Activated CD8-positive, alpha-beta T cell treated with anti-CD3 and anti-CD28 coated beads, Interleukin-2, amount 10 ng/mL, durations not matched to agents 7 days and 5 days (primary cell): ENCODE measurements at places on chromosomes 4 and X. TPM values are rescaled to one million over a fixed set of nuclear protein-coding genes. Genes with fewer than 3 reads are reported as not detected.

Gene ADH1B
- not detected for total RNA-seq

Gene ZDHHC15
- not detected for total RNA-seq

Gene CENPU
- total RNA-seq = 58.7 TPM

DNA sequence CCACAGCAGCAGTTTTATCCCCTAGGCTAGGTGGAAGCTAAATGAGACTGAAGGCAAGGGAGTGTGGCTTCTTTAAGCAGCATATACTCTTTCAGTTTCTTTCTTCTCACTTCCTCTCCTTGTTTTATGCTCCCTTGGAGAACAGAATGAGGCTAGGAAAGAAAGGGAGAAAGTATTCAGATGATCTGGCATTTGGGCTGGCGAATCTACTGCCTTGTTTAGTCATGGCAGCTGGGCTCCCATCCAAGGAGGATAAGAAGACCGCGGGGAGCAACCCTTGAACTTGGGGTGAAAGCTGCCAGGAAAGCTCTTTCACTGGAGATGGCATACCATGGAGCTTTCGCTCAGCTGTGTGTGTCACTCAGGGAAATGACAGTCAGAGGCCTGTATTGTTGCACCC, 72.1 kb downstream of the ARHGEF38 start:
- no peak for DNase-seq

Gene TMEM255A
- total RNA-seq = not detected

Gene IQCM
- total RNA-seq = not detected

- DNase-seq = no peak
Measured at GRCh38 chr4:150280081-150280895, 202.0 kb downstream of the DCLK2 start.

- DNase-seq = no peak
Measured at GRCh38 chr4:1632109-1633104, 51.7 kb downstream of the FAM53A start.

DNA sequence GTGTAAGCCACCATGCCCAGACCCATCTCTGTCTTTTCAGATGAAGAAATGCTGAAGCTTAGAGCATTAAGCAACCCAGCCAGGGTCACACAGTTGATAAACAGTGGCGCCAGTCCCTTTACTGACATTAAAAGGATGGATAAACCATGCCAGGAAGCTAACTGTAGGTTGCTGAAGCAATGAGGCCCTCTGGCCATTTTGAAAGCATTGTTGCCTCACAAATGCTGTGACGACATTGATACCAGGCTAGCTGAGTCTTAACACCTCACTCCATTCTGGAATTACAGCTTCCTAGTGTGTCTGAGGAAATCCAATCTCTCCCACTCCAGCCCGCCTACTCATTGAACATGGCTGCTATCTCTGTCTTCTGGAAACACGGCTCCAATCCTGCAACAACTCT, 89.7 kb downstream of the LNX1 start:
- no peak for DNase-seq

DNA sequence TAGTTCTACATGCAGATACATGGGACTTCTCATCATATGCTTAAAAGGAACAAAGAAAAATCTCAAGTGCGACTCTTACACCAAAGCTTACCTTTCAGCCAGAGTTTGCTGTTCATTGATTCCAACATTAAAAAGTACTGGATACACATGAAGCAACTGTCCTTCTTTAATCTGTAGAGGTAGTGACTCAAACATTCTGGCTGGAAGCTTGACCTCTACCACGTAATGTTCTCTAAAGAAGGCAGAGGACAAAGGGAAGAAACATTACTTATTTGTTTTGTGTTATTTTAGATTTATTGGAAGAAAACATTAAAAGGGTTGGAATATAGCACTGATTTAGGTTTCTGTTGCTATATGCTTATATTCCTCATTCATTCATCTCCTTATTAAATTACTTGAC, 476.1 kb downstream of the IL15 start:
- DNase-seq = no peak

DNA sequence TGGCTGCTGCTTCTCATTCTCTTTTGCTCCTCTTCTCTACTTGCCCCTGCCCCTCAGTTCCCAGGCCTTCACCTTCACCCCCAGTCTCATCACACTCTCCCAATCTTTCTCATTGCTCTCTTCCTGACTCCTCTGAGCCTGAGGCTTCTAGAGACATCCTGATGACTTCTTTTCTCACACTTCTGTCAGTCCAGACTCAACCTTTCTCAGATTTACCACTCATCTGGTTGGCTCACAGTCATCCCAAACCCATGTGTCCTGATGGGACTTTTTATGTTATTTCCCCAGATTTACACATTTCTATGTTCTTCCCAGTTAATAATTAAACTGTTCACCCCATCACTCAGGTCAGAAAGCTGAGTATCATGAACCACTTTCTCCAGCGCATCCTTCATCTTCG, 68.0 kb downstream of the TMA16 start:
- DNase-seq = no peak

GRCh38 chr4:40243386-40243948, 46.6 kb downstream of the RHOH start:
- DNase-seq = peak; percentile 59

DNA sequence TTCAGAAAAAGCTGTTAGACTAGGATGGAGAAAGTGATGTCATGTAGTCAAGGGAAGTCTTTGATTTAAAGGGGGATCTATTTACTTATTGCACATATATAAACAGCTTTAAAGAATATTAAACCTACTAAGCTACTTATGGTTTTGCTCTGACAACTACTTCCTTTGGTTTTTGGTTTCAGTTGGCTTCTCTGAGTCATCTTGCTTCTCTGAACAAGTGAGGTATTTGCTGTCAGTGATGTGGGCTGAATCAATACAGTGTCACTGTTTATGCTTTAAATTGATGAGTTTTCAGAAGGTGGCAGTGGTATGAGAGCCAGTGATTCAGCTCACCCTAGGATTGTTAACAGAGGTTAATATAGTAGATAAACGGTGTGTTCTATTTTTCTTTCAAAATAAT, 75.1 kb downstream of the CEP44 start:
- peak; percentile 46 for DNase-seq

Gene ENPP6
- total RNA-seq = 0.18 TPM

GRCh38 chr4:129490516-129490915, 394.6 kb downstream of the C4orf33 start:
- no peak for DNase-seq

GRCh38 chr4:1792832-1793495, at the start of gene FGFR3:
Gene FGFR3 (plus strand): TSS chr4:1793293. CDS start chr4:1793935, 642 bp downstream.
- DNase-seq = peak; percentile 31

DNA sequence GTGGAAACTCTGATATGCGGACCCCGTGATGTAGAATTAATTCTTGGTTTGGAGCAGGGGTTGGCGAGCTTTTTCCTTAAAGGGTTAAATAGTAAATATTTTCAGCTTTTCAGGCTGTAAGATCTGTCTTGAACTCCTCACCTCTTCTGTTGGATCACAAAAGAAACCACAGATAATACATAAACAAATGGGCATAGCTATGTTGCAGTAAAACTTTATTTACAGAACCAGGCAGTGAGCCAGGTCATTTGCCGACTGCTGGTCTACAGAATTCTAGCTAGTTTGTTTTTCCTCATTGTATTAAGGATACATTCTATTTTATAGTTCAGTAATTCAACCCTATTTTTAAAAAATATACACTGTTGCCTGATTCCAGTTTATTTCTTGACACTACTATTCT, 116.6 kb downstream of the PAPSS1 start:
- DNase-seq = no peak

DNA sequence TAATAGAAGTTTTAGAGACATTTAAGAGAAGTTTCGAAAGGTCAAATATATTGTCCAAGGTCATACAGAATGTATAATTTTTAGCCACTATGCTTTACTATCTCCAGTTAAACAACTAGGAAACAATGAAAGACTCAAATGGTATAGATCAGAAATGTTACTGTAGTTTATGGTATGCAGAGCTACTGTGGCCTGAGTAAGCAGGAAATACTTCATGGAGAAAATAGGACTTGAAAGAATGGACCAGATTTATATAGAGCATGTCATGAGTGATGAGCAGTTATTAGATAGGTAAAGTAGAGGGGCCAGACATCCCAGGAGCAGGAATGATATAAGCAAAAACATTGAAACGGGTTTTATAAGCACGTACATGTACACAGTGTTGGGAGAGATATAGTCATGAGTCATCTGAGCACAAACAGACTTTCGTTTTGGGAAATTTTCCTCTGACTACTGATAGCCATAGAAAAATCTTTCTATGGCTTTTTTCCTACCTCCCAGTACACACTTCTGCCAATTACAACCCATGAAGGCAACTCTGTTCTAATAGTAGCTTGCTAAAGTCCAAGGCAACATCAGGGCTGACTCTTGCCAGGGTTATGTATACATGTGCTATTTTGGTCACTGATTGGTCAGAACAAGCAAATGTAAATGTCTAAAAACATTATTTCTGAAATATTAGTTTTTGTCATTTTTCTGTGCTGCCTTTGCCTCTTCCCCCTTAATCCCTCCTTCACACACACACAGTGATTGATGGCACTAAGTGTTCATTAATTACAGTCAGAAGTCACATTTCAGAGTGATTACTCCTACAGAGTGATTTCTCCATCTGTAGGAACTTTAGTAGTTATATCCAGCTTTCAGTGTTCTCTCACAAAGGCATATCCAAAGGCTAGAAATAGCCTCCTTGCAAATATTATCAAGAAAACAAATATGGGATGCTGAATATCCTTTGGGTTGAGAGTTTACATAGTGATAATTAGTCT, 198.7 kb downstream of the ENOX2 start:
- DNase-seq = no peak

Gene RENBP
- 13.6 TPM for total RNA-seq

Gene CXorf49
- not detected for total RNA-seq

DNA sequence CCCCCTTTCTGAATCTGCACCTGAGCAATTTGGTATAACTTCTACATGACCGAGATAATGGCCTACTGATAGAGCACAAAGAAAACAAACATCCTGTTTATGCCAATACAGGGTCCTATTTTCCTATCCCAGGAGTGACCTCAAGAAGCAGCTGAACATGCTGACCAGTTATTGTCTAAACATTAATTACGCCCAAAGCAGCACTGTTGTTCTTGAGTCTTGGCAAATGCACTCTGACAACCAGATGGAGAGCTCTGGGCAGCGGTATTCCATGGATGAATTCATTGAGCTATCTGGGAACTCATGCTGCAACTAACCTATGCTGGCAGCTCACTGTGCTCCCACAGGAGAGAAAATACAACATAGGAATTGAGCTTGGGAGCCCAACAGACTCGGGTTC, 52.6 kb downstream of the PCYT1B start:
- DNase-seq = no peak

Gene SLC4A4
- 4.6 TPM for total RNA-seq

GRCh38 chr4:57136281-57136680, 26.1 kb upstream of the IGFBP7 start:
- no peak for DNase-seq

- no peak for DNase-seq
Measured at GRCh38 chr4:134201216-134202161, at the start of gene PABPC4L. Gene PABPC4L (minus strand): TSS chr4:134201789. CDS start chr4:134201019, 770 bp downstream.

DNA sequence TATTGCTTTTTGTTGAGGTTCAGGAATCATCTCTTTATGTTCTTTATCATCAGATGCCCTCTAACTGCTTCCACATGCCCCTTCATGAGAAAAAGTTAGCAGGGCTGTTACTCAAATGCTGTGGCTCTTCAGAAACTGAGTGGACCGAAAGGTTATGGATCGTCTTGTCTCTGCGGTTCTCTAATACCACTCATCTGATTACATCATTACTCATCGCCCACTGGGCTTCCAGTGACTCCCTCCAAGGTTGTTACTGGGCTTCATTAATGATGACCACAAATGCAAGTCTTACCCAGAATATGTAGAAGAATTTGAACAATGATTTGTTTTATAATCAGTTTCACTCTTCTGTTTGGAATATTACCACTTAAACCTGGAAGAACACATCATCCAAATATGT, 67.7 kb downstream of the RWDD4 start:
- DNase-seq = no peak

Gene CYTL1
- not detected for total RNA-seq

- no peak for DNase-seq
Measured at GRCh38 chr4:158461336-158461735, 60.3 kb upstream of the RXFP1 start.

DNA sequence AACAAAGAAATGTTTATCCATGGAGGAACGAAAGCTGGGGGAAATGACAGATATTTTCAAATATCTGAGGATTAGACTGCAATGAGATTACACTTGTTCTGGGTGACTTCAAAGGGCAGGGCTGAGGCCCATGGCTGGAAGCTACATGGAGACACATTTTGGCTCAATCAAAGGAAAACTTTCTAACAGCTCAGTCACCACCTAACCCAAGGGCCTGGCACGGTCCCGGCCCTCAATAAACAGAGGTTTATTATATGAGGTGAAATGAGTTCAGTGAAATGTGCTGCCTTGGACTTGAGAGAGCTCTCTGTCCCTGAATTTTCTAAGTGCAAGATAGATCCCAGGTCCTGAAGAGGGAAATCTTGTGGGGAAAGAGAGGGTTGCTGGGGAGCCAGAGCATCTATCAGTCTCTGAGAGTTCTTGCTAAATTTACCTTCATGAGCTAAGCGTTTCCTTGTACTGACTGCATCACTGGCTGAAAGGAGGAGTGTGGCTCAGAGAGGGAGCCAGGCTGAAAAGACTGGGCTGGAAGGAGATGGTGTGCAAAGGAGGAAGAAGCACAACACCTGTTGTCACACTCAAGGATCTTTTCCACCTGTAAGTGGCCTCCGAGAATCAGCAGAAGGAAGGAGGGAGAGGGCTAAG, 2.0 kb upstream of the RIPPLY1 start:
- DNase-seq = no peak

GRCh38 chr4:184198190-184198589, 19.5 kb downstream of the ENPP6 start:
- no peak for DNase-seq
